ENCODE measurements at places on chromosomes 4 and X.

DNA sequence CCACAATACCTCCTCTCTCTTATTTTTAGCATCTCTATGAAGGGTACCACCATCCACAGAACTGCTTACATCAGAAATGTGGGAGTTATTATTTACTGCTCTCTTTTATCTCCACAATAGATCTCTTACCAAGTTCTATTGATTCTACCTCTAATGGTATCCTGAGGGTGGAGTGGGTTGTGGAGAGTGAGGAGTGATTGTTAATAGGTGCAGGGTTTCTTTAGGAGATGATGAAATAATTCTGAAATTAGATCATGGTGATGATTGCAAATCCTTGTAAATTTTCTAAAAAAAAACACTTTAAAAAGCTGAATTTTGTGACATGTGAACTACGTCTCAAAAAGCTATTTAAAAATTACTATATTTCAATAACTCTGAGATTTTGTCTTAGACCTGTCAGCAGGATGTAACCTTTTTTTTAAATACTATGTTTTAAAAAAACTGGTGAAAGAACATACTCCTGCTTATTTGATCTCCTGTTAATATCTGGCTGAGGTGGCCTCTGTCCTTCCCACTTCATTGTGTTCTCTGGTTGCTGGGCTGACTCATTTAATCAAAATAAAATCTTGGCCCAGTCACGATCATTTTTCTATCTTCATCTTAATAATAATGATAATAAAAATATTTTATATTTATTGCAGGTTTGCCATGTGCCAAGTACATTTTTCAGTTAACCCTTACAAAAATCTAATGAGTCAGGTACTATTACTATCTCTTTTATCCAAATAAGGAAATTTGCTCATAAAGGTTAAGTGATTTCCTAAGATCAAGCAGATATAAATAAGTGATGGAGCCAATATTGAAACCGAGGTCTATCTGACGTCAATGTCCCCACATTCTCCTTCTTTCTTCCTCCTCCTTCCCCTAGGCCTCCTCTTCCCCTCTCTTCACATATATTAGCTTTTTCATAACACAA is 73.5 kb downstream of the GLUD2 start:
- DNase-seq, result no peak

DNA sequence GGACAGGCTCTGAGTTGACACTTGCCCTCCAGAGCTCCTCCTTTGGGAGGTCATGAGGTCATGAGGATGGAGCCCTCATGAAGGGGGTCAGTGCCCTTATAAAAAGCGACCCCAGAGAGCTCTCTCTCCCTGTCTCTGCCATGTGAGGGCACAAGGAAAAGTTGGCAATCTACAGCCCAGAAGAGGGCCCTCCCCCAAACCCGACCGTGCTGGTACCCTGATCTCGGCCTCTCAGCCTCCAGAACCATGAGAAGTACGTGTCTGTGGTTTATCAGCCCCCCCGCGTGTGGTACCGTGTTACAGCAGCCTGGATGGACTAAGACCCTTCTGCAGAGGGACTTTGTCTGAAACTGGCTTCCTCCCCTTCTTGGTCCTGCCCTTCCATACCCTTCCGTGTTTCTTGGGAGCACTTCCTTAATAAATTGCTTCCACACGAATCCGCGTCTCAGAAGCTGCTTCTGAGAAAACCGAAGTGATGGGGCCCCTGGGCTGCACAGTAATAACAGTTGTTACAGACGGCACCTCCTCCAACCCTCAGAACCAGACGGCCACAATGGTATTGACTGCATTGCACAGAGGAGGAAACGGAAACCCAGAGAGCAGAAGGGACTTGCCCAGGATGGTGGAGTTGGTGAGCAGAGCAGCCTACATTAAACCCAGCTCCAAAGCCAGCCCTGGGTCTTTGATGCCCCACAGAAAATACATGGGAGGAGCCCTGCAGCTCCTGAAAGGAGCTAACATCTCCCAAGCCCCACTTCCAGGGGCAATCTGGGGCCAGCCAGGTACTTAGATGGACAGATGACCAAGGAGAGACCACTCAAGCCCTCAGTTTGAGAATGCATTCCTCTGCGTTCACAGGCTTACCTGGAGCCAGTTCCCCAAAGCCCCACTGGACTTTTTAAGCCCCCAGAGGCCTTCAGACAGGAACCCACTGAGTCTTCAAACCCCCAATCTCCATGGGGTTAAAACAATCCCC is 242.7 kb downstream of the BCOR start:
- DNase-seq, result peak; percentile 94

- DNase-seq, result peak; percentile 31
These were observed 20.7 kb downstream of the HAND2 start for GRCh38 chr4:173509036-173510001.

GRCh38 chrX:121504153-121504552 is 456.7 kb downstream of the GLUD2 start:
- no peak for DNase-seq

DNA sequence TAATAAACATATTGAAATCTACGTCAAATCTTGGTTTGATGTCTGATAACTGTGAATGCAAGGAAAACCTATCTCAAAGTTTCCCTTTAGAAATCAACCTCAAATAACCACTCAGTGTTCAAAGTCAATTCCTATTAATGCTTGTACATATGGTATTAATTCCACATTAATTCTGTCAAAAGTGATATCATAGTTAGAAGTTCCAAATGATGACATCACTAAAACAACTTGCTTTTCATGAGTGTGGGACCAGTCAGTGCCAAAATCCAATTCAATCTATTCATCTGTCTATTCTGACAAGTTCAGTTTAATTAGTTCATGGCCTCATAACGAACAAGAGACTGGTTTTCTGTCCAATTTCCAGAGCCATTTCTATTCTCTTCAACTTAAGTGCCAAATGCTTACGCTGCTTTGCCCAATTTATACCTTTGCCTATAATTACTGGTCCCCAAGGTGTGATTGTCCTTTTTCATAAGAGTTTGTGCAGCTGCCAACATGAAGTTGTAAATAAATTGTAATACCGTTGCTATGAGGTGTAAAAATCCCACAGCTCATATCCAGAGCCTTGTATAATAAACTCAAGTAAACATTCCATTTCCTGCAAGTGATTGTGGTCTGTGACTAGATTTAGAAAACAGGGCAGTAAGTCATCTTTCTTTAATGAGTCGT is 476.2 kb downstream of the RAB28 start:
- no peak for DNase-seq

DNA sequence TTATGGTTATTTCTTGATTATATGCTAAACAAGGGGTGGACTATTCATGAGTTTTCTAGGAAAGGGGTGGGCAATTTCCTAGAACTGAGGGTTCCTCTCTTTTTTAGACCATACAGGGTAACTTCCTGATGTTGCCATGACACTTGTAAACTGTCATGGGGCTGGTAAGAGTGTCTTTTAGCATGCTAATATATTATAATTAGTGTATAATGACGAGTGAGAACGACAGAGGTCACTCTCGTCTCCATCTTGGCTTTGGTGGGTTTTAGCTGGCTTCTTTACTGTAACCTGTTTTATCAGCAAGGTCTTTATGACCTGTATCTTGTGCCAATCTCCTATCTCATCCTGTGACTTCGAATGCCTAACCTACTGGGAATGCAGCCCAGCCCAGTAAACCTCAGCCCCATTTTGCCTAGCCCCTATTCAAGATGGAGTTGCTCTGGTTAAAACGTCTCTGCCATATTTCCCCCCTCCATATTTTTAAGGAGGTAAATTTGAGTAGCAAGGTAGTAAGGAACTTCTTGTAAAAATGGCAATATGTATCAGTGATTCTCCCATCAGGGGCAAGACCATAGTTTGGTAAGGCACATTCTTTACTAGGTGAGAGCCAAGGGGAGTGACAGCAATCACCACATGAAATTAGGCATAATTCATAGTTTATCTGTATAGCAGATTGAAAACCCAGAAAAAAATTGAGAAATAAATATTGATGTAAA is 2.6 kb downstream of the CXCL2 start:
- no peak for DNase-seq

GRCh38 chr4:177367336-177367735 is 57.7 kb downstream of the NEIL3 start:
- no peak for DNase-seq

DNA sequence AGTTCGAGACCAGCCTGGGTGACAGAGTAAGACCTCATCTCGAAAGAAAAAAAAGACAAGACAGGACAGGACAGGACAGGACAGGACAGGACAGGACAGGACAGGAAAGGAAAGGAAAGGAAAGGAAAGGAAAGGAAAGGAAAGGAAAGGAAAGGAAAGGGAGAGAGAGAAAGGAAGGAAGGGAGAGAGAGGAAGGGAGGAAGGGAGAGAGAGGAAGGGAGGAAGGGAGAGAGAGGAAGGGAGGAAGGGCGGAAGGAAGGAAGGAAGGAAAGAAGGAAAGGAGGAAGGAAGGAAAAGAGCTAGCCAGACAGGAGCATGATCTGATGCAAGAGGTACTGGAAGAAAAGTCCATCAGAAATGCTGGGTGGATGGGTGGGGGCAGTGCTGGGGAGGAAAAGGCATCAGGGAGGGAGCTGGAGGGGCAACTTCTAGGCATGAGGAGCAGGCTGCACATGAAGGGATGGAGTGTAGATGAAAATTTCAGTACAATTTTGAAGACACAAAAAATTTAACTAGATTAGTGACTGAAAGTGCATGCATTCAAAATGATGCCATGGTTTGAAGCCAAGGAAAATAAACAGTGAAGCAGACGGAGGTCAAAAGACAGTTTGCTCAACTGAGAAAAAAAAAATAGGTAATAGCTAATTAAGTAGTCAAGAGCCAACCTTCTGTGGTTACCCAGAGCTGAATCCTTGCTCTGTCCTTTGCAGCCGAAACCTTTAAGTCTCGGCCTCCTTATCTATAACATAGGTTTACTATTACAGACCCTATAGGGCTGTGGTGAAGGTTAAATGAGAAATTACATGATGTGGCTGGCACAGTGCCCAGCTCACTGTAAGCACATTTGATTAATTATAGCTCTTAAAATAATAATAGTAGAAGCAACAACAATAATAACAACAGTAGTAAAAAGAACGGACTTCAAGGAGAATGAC is 59.9 kb downstream of the ZNF827 start:
- DNase-seq, result no peak

- DNase-seq, result peak; percentile 86
These were observed 18.2 kb downstream of the PRDM8 start for GRCh38 chr4:80215449-80216052.

DNA sequence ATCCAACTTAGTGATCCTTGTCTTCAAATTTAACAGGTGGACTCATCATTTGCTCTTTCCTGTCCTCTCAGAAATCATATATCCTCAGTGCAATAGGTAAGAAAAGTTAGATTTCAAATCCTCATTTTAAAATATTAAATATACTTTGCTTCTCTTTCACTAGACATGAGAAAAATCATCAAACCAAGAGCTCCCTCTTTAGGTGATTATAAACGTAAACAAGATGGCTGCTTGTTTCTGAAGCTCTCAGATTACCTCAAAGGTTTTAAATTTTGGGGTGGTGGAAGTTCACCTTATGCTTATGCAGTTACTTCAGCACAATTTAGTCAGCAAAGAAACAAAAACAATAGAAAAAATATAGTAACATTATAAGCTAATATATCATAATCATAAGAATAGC is 27.3 kb downstream of the CSN3 start:
- DNase-seq, result peak; percentile 23

- no peak for DNase-seq
These were observed 94.5 kb upstream of the EOLA2 start for GRCh38 chrX:150032742-150033141.

DNA sequence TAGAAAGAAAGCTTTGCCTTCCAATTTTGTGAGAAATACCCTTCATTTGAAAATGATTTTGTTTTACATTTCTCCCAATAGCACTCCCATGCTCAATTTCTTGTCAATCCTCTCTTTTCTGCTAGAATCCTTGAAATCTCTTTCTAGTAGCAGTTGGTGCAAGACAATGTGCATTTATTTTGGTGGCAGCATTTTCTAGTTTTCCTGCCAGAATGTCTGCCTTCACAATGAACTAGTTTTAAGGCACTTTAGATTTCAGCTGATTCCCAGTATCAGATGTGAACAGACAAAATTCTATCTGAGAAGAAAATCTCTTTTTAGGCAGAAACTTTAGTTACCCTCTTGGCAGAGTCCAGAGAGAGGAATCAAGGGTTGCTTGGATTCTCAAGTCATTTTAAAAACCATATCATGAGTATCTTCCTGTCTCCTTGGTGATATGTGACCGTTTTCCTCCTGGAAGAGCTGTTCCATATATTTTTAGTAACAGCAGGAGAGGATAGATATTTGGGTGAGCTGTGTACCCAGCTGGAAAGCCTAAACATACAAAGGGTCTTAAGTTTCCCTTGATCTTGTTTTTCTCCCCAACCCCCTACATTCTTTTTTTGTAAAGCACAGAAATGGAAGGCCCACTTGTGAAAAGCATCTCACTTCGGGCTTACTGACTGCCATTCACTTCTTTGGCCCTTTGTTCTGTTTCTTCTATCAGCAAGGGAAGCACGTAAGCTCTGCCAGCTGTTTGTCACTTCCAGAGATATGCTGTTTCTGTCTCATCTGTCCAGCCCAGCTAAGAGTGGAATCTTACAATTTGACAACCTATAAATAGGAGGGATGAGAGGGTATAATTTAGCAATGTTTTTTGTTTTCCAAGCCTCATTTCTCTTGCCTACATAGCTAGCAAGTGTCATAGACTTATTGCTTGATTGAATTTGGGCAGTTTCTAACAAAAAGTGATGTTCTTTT is 38.7 kb downstream of the TSPAN7 start:
- no peak for DNase-seq

GRCh38 chr4:127071443-127071842 is 561.3 kb upstream of the INTU start:
- no peak for DNase-seq

GRCh38 chr4:121428721-121429120 is 47.9 kb upstream of the QRFPR start:
- no peak for DNase-seq

DNA sequence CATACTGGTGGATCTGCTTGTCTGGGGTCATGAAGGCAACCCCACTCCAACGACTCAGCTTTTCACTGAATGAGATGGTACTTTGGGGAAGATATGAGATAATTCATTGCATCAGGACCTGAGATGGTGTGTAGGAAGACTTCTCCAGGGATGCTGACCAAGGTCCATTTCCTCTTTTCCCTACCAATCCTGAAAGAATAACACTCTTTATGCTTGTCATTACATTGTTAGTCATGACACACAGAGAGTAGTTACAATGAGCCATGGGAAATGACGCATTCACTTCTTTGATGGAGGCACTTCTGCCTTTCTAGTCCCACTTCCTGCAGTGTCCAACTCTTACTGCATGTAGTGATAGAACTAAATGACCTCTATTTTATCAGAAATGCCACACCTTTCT is 58.6 kb downstream of the AREG start:
- DNase-seq, result no peak

DNA sequence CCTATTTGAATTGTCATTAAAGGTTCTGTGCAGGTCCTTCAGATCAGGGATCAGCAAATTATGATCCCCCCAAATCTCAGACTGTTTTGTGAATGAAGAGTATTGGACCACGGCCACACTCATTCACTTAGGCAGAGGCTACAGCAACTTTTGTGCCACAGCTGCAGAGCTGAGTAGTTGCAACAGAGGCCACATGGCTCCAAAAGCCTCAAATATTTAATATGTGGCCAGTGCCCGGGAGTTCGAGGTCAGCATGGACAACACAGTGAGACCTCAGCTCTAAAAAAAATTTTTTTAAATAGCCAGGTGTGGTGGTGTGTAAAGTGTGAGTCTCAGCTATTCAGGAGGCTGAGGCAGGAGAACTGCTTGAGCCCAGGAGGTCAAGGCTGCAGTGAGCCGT is 100.7 kb downstream of the NSUN7 start:
- no peak for DNase-seq

- no peak for DNase-seq
These were observed 6.9 kb downstream of the MOB1B start for GRCh38 chr4:70908993-70909556.

GRCh38 chr4:167232805-167233684 is 1.2 kb downstream of the SPOCK3 start:
- no peak for DNase-seq

Measured in Kasumi-1 (cell line).